ENCODE measurements at places on chromosomes 3 and 15. TPM values are rescaled to one million over a fixed set of nuclear protein-coding genes. Genes with fewer than 3 reads are reported as not detected.
A peak's percentile ranks its signal among the peaks of the same experiment; 100 is the strongest.

The CHRM5 gene
- total RNA-seq, result not detected

The KIF15 gene
- total RNA-seq, result 0.30 TPM

The GPR27 gene
- not detected for total RNA-seq

The GALNT15 gene
- not detected for total RNA-seq

The GOLGA6B gene
- total RNA-seq, result not detected

The MKRN3 gene
- total RNA-seq, result 4.4 TPM

The GPR149 gene
- not detected for total RNA-seq

GRCh38 chr15:37143351-37143750 lies 43.0 kb upstream of the MEIS2 start:
- peaks cover 6% of the 10 kb centered on the region for H3K27me3 ChIP-seq
- no peak overlapping the region for H3K4me3 ChIP-seq
- H3K4me1 ChIP-seq, result no peaks in the 10 kb centered on the region
- no peak for DNase-seq
- H3K36me3 ChIP-seq, result no peaks in the 10 kb centered on the region

DNA sequence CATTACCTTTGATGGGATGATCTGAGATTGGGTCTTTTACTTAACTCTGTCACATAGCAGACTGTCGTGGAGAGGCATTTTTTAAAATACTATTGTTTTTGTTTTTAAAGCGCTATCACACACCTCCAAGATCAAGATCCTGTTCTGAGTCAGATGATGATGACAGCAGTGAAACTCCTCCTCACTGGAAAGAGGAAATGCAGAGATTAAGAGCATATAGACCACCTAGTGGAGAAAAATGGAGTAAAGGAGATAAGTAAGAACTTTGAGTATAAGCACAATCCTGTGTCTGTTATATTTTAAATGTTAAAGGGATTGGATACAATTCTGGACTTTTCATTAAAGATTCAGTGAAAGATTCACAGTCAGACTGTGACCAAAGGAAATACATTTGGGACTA lies 18.4 kb upstream of the ZBTB47 start:
- no peaks in the 10 kb centered on the region for H3K27me3 ChIP-seq
- peak overlapping the region; percentile 65 for H3K27ac ChIP-seq
- H3K36me3 ChIP-seq, result peaks cover 5% of the 10 kb centered on the region
- no peak overlapping the region for H3K4me3 ChIP-seq
- DNase-seq, result no peak

DNA sequence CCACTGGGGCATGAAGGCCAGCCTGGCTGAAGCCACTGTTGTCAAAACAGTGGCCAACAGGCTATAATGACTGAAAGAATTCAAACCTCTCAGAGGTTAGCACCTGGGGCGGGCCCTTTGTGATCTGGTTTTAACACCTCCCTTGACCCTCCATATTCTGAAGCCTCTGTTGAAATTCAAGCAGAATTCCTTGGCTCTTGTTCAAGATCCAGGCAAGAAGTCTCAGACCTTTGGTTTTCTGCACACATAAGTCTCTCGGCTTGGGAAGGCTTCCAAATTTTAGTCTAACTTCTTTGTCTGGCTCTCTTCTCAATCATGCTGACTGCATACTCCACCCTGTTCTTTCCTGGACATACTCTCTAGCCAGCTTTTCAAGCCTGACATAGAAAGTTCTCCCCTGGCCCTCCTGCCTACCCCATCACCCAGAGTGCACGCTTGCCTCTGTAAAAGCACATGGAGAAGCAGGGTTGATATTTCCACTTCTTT lies 144.5 kb downstream of the PDZRN3 start:
- H3K36me3 ChIP-seq, result no peaks in the 10 kb centered on the region
- no peak for DNase-seq
- H3K27me3 ChIP-seq, result peaks cover 18% of the 10 kb centered on the region
- no peak overlapping the region for H3K27ac ChIP-seq
- H3K4me3 ChIP-seq, result no peak overlapping the region

DNA sequence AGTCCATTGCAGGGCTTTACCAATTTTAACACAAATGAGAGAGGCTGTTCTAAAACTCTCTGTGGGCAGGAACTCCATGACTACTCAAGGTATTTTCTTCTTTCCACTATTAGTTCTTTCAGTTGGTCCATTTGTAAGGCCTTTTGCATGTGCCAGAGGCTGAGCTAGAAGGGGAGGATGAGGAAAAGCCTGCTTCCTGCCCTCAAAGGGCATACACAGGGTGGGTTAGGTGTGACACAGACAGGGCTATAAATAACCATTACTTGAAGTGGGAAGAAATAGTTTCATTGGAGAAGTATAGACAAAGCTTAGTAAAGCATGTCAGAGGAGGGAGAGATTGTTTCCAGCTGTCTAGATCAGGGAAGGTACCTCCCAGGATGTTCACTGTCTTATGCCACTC lies 52.1 kb upstream of the PRTG start:
- no peak overlapping the region for H3K4me3 ChIP-seq
- no peaks in the 10 kb centered on the region for H3K36me3 ChIP-seq
- DNase-seq, result no peak
- no peaks in the 10 kb centered on the region for H3K4me1 ChIP-seq

- H3K27ac ChIP-seq, result no peak overlapping the region
- no peaks in the 10 kb centered on the region for H3K27me3 ChIP-seq
- H3K36me3 ChIP-seq, result no peaks in the 10 kb centered on the region
- DNase-seq, result no peak
- no peak overlapping the region for H3K4me3 ChIP-seq
These were observed 13.0 kb downstream of the CERS3 start for GRCh38 chr15:100515758-100516157.

- H3K36me3 ChIP-seq, result no peaks in the 10 kb centered on the region
- no peaks in the 10 kb centered on the region for H3K4me1 ChIP-seq
- H3K27ac ChIP-seq, result no peak overlapping the region
- no peak overlapping the region for H3K4me3 ChIP-seq
- no peaks in the 10 kb centered on the region for H3K27me3 ChIP-seq
These were observed 942.0 kb downstream of the ROBO1 start for GRCh38 chr3:78825858-78826215.

GRCh38 chr3:121126033-121126706 lies 218.2 kb downstream of the STXBP5L start:
- no peak overlapping the region for H3K27ac ChIP-seq
- H3K27me3 ChIP-seq, result no peaks in the 10 kb centered on the region
- H3K4me3 ChIP-seq, result no peak overlapping the region
- no peaks in the 10 kb centered on the region for H3K36me3 ChIP-seq

DNA sequence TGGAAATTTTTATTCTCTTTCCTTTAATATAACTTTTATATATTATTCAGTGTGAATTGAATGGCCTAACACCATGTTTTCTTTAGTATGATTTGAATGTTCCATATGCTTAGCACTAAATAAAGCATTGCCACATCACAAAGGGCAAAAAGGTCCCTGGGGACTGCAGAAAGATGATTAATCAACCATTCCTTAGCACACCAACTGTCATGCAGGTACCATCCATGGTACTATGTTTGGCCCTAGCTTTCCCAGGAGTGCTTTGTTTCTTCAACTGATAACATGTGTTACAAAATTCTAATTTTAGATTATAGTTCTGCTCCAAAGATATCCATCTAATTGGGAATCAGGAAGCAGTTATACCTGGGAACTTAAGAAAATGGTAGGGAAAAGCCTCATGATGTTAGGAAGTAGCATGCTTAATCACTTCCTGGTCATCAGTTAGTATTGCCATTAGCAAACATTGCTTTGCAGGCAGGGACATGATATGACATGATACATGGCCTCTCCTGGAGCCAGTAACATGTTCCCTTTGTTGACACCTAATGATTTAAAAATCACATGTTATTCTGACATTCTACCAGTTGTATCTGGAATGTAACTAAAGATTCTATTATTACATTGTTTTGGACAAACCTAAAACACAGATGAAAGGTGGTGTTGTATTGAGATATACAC lies 712.6 kb upstream of the GBE1 start:
- H3K27ac ChIP-seq, result no peak overlapping the region
- H3K4me3 ChIP-seq, result no peak overlapping the region
- no peak for DNase-seq
- no peaks in the 10 kb centered on the region for H3K4me1 ChIP-seq
- no peaks in the 10 kb centered on the region for H3K27me3 ChIP-seq
- no peaks in the 10 kb centered on the region for H3K36me3 ChIP-seq

GRCh38 chr3:54755756-54756155 lies 172.1 kb downstream of the LRTM1 start:
- H3K36me3 ChIP-seq, result no peaks in the 10 kb centered on the region
- no peak overlapping the region for H3K27ac ChIP-seq
- no peak for DNase-seq
- H3K4me3 ChIP-seq, result no peak overlapping the region
- H3K27me3 ChIP-seq, result peaks cover 9% of the 10 kb centered on the region

- H3K36me3 ChIP-seq, result no peaks in the 10 kb centered on the region
- no peak overlapping the region for H3K4me3 ChIP-seq
- H3K27ac ChIP-seq, result no peak overlapping the region
- no peak for DNase-seq
- H3K4me1 ChIP-seq, result no peaks in the 10 kb centered on the region
- peaks cover 7% of the 10 kb centered on the region for H3K27me3 ChIP-seq
These were observed 41.4 kb upstream of the TSEN2 start for GRCh38 chr3:12442654-12443501.

- no peak overlapping the region for H3K4me3 ChIP-seq
- DNase-seq, result no peak
- peaks cover 11% of the 10 kb centered on the region for H3K36me3 ChIP-seq
- H3K27ac ChIP-seq, result no peak overlapping the region
These were observed 87.0 kb downstream of the CFAP44 start for GRCh38 chr3:113354307-113354706.

GRCh38 chr3:42746455-42747450 lies 26.3 kb downstream of the CCDC13 start:
- H3K4me1 ChIP-seq, result peaks cover 18% of the 10 kb centered on the region
- no peak overlapping the region for H3K4me3 ChIP-seq
- H3K36me3 ChIP-seq, result no peaks in the 10 kb centered on the region
- DNase-seq, result no peak
- H3K27me3 ChIP-seq, result no peaks in the 10 kb centered on the region

- no peak overlapping the region for H3K4me3 ChIP-seq
- H3K36me3 ChIP-seq, result no peaks in the 10 kb centered on the region
- H3K4me1 ChIP-seq, result peaks cover 1% of the 10 kb centered on the region
- DNase-seq, result no peak
These were observed 151.1 kb upstream of the ARHGEF26 start for GRCh38 chr3:153970047-153970446.

GRCh38 chr15:39171944-39172368 lies 408.9 kb upstream of the THBS1 start:
- H3K36me3 ChIP-seq, result no peaks in the 10 kb centered on the region
- H3K27me3 ChIP-seq, result peaks cover 16% of the 10 kb centered on the region
- H3K27ac ChIP-seq, result no peak overlapping the region
- no peak overlapping the region for H3K4me3 ChIP-seq
- H3K4me1 ChIP-seq, result no peaks in the 10 kb centered on the region

GRCh38 chr3:58184309-58184981 lies 26.3 kb downstream of the DNASE1L3 start:
- no peaks in the 10 kb centered on the region for H3K36me3 ChIP-seq
- no peak overlapping the region for H3K4me3 ChIP-seq
- H3K27me3 ChIP-seq, result no peaks in the 10 kb centered on the region
- no peak overlapping the region for H3K27ac ChIP-seq
- no peaks in the 10 kb centered on the region for H3K4me1 ChIP-seq

GRCh38 chr3:157363393-157363792 lies 73.3 kb upstream of the PTX3 start:
- H3K4me1 ChIP-seq, result no peaks in the 10 kb centered on the region
- no peak overlapping the region for H3K27ac ChIP-seq
- H3K4me3 ChIP-seq, result no peak overlapping the region
- no peak for DNase-seq

- H3K27me3 ChIP-seq, result no peaks in the 10 kb centered on the region
- peak overlapping the region; percentile 87 for H3K27ac ChIP-seq
- peak overlapping the region; percentile 85 for H3K4me3 ChIP-seq
- H3K36me3 ChIP-seq, result no peaks in the 10 kb centered on the region
- peaks cover 58% of the 10 kb centered on the region for H3K4me1 ChIP-seq
- DNase-seq, result no peak
These were observed 114.2 kb downstream of the KLF13 start for GRCh38 chr15:31440754-31441311.

DNA sequence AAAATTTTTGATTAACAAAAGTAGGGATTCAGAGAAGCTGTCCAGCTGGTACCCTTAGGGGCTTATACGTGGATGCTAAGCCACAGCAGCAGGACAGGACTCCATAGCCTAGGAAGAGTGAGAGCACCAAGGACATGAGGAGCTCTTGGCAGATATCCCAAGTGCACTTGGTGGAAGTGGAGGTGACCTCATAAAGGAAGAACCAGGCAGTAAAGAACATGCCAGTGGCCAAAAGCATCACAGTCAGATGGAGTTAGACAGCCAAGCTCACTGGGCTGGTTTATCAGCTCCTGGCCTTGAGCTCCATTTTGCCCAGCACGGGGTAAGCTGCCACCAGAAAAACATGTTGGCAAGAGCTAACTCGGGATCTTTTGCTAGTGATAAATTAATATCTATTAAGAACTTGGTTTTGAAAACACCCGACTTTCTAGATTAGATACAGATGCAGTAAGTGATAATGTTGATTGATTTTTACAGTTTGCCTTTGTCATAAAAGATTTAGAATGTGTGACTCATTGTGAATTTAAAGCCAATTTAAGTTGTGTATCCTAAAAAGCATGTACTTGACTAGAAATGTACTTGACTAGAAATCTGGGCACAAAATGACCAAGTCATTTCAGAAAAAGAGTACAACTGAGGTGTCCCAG lies 108.0 kb downstream of the CMSS1 start:
- peaks cover 10% of the 10 kb centered on the region for H3K36me3 ChIP-seq
- no peak overlapping the region for H3K4me3 ChIP-seq
- no peaks in the 10 kb centered on the region for H3K27me3 ChIP-seq
- H3K4me1 ChIP-seq, result peaks cover 18% of the 10 kb centered on the region

DNA sequence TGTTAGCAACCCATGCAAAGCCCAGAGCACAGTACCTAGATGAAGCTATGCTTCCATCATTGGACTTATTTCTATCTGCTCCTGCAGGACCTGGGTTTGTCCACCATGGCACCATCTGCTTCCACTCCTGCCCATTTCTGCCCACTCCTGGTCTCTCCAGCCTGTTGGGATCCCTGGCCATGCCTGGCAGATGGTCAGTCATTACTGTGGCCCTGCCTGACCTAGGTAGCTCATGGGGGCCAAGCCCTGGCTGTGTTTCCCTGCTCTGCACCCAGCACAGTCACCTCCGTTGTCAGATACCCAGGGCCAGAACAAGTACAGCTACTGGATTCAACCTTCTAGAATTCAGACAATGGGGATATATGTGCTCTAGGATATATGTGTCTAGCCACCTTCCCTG lies 185.8 kb upstream of the TLE3 start:
- peak overlapping the region; percentile 29 for H3K27ac ChIP-seq
- no peak overlapping the region for H3K4me3 ChIP-seq
- H3K27me3 ChIP-seq, result no peaks in the 10 kb centered on the region
- peaks cover 3% of the 10 kb centered on the region for H3K4me1 ChIP-seq

DNA sequence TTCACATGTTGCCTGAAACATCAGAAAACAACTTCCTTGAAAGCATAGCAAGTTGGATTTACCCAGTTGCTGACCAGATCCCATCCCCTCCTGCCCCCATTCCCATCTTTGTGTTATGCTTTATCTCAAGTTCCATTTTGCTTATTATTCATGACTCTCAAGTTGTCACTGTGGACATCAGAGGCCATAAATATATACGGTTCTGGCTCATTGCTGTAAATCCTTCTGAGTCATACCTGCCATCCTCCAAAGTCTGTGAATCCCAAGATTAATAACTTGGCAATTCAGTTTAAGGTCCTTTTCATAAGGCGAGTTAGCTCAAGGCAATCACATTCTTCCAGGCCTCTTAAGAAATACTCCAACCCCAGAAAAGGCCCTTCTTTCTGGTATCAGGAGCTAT lies 126.2 kb upstream of the C2CD4B start:
- H3K4me1 ChIP-seq, result no peaks in the 10 kb centered on the region
- H3K4me3 ChIP-seq, result no peak overlapping the region
- no peaks in the 10 kb centered on the region for H3K36me3 ChIP-seq
- no peak for DNase-seq
- H3K27me3 ChIP-seq, result peaks cover 37% of the 10 kb centered on the region
- no peak overlapping the region for H3K27ac ChIP-seq
